ENCODE measurements at places on chromosomes 16 and 17. TPM values are rescaled to one million over a fixed set of nuclear protein-coding genes. Genes with fewer than 3 reads are reported as not detected.

DNA sequence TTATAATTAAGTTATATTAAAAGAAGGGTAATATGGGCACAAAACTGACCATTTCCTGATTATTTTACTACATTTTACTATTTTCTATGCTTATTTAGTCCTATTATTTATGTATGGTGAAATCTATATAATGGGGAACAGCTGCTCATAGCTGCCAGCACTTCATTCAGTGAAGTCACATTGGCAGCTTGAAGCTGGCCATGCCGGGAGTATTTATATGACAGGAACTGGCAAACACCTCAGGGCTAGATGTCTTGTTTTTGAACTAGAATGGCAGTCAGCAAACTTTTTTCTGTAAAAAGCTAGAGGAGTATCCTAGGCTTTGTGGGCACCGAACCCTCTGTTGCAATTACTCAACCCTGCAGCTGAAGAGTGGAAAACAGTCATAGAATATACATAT lies 104.1 kb downstream of the CDH13 start:
- no peaks in the 10 kb centered on the region for H3K27me3 ChIP-seq
- H3K4me1 ChIP-seq: no peaks in the 10 kb centered on the region
- H3K36me3 ChIP-seq: no peaks in the 10 kb centered on the region
- no peak overlapping the region for H3K4me3 ChIP-seq
- no peak overlapping the region for H3K27ac ChIP-seq

DNA sequence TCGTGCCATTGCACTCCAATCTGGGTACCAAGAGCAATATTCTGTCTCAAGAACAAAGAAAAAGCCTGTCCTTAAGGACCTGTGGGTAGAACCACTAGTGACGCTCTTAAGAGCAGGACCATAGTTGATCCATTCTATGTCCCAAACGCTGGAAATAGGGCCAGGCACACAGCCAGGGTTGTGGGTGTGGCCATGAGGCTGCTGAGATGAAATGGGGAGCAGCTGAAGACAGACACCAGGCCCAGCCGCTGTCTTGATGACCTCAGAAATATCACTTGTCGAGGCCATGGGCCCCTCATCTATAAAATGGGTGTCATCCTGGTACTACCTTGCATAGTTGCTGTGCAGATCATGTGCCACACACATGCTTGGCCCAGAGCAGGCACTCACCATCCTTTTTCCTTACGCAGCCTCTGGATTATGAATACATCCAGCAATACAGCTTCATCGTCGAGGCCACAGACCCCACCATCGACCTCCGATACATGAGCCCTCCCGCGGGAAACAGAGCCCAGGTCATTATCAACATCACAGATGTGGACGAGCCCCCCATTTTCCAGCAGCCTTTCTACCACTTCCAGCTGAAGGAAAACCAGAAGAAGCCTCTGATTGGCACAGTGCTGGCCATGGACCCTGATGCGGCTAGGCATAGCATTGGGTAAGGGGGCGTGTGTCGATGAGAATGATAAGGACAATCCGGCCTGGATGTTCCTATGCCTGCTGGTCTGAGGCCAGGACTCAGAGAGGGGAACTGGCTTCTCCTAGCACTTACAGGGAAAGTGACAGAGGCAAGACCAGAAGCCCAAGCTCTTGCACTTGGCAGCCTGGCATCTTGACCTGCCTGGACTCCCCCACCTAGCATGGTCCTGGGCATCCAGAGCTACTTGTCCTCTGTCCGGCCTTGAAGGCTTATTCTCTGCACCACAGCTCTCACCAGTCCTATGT lies 25.5 kb downstream of the CDH5 start:
- H3K27me3 ChIP-seq: no peaks in the 10 kb centered on the region
- no peak overlapping the region for H3K4me3 ChIP-seq

Gene HOXB6
- total RNA-seq: 196 TPM

Gene GNGT2
- not detected for total RNA-seq

Gene WFDC1
- not detected for total RNA-seq

Gene DNAI2
- not detected for total RNA-seq
